ENCODE measurements at places on chromosomes 4 and X.

- DNase-seq, result no peak
Measured at GRCh38 chr4:166527500-166527899, 654.5 kb downstream of the TLL1 start.

GRCh38 chr4:152894673-152895072 is 41.5 kb upstream of the FHDC1 start:
- no peak for DNase-seq

DNA sequence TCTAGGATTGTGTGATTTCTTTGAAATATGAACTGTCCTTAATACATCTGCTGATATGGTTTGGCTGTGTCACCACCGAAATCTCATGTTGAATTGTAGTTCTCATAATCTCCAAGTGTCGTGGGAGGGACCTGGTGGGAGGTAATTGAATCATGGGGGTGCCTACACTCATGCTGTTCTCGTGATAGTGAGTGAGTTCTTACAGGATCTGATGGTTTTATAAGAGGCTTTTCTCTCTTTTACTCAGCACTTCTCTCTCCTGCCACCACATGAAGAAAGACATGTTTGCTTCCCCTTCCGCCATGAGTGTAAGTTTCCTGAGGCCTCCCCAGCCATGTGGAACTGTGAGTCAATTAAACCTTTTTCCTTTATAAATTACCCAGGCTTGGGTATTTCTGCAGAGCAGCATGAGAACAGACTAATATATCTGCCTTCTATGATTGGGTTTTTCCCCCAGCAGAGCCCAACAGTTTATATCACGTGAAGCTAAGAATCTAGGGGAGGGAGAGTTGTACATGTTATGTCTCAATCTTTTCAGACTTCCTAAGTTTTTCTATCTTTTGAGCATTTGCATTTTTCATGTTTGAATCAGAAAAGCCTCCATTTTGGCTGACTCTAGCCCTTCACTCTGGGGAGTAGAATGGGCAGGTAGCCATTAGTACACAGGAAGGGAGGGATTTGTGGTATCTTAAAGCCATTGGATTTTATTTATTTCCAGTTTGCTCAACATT is 58.9 kb downstream of the PLAC1 start:
- DNase-seq, result peak; percentile 38

DNA sequence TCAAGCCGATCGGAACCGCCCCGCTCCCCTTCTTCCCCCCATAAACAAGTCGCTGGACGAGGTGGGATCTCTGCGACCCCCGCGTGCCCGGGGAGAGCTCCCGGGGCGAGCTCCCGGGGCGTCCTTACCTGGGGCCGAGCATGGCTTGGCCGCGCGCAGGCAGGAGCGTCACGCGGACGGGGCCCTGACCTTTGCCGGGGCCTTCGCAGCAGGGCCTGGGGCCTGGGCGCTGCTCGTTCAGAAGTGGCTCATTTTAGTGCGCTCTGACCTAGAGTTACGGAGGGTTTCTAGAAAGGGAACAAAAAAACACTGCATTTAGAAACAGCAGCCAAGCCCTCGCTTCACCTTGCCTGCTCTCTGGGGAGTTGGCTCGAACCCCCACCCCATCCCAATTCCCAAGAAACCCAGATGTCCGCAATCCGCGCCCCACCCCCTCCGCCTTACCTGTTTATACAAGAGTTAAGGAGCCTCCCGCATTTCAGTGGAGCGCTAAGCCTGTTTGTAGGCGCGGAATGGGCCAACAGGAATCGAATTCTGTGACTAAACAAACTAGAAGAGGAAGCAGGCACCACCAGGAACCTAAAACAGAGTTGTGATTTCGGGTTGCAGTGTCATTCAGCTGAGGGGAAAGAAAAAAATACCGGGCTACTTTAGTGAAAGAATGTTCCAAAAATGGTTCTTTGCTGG is 814 bp upstream of the RBM47 start:
- no peak for DNase-seq

All from activated CD8-positive, alpha-beta memory T cell treated with anti-CD3 and anti-CD28 coated beads, Interleukin-2, amount 10 ng/mL, durations not matched to agents 7 days and 5 days (primary cell).